T-helper 1 cell (primary cell): ENCODE measurements at places on chromosomes 5 and 9.

GRCh38 chr5:3124410-3124809, 372.9 kb upstream of the IRX2 start:
- DNase-seq: no peak

- DNase-seq: no peak
Measured at GRCh38 chr5:43772764-43773477, 169.9 kb downstream of the NNT start.

- DNase-seq: no peak
Measured at GRCh38 chr9:91555132-91555531, 131.5 kb upstream of the NFIL3 start.

DNA sequence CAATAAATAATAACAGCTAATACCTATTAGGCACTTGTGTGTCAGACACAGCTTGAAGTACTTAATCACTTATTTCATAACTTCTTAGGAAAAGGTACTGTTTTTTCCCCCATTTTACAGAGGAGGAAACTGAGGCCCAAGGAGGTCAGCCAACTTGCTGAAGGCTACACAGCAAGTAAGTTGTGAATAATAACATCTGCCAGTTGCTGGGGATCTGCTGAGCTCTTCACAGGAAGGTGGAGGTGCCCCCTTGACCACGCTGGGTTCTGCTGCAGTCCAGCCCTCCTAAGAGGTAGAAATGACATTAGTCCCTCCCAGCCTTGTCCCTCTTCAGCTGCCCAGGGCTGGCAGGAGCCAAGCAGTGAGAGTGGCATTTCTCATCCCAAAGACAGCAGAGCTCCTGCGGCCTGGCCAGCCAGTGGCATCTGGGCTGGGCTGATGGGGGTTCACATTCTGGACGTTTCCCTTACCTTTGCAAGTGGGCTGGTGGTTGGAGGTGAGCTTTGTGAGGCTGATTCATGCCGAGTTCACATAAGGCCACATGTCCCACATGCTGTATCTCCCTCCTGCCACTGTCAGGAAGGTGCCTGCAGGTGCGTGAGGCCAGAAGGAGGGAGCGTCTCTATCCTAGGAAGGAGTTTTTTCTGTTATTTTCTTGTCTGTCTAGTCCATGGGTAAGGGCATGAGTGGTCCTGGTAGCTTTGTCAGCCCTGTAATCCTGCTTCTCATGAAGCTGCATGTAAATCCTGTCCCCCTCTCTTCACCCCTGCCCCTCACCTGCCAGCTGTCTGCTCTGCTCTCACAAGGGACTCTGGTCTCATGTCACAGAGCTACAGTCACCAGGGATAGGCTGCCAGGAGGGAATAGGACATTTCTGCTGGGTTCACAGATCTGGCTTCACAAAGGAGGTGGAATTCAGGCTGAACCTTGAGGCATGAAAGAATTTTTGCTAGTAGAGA, 171.7 kb downstream of the MACROH2A1 start:
- no peak for DNase-seq

DNA sequence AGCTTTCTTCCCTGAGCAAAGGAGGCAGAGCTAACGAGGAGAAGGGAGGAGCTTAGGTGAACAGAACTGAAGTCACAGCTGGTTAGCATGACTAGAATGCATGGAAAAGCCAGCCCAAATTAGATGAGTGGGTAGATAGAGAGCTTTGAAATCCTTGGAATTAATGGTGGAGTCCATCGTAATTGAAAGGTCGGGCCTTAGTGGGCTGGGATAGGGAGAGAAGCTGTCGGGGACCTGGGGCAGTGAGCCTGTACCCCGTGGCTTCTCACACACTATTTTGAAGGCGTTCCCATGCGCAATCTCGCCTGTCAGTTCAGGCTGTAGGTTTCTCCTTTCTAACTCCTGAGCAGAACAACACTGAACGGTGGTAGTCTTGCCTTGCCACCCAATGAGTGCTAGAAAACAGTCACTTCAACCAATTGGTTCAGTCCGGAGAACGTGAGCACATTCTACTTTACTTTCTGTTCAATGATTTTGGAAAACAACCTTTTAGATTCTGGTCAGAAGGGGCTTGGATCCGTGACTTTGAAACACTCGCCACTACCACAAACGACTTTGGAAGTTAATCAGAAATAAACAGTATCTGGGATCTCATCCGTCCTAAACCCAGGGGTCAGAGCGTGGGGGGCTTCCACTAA, 655 bp upstream of the RAI14 start:
- DNase-seq: no peak

GRCh38 chr5:131990716-131991115, 20.7 kb downstream of the ACSL6 start:
- no peak for DNase-seq
